ENCODE measurements at places on chromosomes 13 and 19.

DNA sequence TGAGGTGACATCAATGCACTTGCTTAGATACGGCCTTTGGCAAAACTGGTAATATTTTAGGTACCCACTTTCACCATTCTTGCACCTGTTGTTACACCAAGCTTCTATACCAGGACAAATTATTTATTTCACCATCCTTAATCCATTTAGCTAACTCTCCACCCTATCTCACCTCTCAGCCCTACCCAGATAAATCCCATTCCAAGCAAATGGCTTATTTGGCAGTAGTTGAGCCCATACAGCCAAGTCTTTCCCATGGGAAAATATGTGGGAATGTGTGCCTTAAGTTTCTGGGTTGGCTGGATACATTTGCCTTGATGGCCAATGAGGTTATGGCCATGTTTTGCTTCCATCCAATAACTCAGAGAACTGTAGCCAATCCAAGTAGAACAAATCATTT is 551.9 kb downstream of the GPC6 start:
- DNase-seq = no peak

DNA sequence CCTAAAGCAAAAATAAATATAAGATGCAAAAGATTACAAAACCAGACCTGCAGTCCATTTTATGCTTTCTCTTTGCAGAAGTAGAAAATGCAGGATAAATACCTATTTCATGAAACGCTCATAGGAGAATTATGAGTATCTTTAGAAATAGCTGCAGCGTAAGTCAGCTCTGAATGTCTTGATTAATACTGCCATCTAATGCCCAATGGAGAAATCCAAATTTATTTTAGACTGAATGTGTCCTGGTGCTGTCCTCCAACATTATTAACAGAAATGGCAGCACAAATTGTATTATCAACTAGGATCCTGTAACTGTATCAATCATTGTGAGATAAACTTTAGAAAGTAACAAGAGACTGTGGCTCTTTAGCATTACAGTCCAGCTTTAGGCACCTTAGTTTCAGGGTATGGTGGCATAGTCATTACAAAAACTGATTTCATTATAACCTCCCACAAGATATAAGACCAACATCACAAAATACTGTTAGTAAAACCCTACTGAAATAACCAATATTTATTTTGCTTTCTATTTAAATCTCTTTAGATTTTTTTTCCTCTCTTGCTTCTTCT is 162.1 kb upstream of the MIR17HG start:
- DNase-seq = no peak

DNA sequence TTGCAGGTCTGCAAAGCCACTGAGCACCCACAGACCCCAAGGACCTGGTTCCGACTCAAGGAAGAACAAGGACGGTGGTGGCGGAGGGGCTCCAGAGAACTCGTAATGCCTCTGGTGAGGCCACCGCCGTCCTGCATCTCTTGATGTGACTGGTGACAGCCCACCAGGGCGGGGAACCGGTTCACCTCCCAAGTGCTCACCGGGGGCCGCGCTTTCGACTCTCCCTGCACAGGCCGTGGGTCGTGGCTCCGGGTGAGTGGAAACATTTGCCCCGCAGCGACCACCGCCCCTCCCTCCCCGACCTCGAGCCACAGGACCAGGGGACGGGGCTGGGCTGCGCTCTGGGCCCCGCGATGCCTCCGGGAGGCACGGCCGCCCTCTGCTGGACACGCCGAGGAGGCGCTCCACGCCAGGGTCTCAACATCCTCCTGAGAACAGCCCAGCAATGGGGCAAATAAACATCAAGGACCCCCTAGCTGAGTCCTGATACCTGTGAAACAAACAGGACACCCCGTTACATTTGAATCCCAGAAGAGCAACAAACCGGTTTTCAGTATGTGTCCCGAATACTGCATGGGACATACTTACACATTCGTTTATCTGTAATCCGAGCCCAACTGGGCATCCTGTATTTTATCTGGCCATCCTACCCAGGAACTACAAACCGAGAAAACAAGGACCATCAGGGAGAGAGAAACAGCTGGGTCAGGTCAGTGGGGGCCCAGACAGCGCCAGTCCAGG is 3.9 kb upstream of the PLPP2 start:
- DNase-seq = no peak

DNA sequence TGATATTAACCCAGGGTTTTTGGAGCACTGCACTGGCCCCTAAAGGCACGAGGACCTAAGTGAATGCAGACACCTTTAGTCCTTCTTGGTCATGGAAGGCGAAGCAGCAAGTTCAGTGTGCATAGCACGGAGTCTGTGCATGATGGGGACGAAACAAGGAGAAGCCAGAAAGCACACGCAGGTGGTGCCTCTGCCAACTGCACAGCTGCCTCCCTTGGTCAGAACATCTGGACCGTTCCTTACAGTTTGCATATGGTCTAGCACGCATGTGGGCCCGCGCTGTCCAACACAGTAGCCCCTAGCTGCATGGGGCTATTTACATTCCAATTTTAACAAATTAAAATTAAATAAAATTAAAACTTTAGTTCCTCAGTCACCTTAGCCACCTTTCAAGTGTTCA is 44.0 kb downstream of the FLT3 start:
- DNase-seq = no peak

GRCh38 chr13:73765651-73766384 is 368.4 kb downstream of the KLF12 start:
- DNase-seq = no peak

DNA sequence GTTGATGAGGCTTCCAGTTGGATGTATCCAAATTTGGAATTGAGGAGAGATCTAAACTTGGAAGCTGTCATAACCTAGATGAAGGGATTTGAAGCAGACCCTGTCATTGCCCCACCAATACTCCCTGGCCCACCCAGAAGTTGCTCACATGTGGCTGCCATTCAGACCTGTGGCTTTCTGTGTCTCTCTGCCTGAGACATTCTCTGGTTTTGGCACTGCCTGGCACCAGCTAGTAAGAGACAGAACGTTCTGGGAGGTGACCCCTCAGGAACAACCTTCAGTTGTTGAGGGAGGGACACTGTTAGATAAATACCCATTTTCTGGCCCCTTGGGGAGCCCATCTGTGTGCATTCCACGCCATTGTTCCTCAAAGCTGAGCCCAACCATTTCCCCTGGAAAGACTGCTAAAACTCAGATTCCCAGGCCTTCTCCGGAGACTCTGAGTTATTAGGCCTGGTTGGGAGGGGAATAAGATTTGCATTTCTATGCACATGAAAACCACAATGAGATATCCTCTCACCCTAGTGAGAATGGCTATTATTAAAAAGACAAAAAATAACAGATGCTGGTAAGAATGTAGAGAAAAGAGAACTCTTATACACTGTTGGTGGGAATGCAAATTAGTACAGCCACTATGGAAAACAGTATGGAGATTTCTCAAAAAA is 290.4 kb downstream of the TSHZ3 start:
- DNase-seq = no peak

DNA sequence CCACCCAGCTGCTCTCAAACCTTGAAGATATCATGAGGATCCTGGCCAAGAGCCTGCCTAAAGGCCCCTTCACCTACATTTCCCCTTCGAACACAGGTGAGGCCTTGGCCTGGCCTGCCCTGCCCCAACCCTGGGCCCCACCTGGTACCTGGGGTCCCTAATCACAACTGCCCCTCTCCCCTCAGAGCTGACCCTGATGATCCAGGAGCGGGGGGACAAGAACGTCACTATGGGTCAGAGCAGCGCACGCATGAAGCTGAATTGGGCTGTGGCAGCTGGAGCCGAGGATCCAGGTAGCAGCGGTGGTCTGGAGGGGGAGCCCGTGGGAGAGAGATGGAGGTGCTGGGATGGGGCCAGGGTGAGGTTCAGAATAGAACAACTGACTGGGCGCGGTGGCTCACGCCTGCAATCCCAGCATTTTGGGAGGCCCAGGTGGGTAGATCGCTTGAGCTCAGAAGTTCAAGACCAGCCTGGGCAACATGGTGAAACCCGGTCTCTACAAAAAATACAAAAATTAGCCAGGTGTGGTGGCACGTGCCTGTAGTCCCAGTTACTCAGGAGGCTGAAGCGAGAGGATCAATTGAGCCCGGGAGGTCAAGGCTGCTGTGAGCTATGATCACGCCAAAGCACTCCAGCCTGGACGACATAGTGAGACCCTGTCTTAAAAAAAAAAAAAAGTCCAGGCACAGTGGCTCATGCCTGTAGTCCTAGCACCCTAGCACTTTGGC is 17.5 kb downstream of the DDX39A start:
- no peak for DNase-seq

DNA sequence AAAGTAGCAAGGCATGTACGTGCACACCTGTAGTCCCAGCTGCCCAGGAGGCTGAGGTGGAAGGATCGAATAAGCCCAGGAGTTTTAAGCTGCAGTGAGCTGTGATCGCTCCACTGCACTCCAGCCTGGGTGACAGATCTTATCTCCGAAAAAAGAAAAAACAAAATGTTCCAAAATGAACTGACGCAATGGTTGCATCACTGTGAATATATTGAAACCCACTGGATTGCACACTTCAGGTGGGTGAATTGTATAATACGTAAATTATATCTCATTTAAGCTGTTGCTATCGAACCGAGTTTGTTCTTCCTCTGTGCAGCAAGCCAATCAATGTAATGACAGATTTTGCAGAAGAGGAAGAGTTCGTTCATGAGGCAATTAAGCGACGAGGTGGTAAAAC is 1.6 kb upstream of the CASP14 start:
- no peak for DNase-seq

- DNase-seq = no peak
These were observed 2.9 kb downstream of the CD37 start for GRCh38 chr19:49338023-49338677.

GRCh38 chr13:86269511-86269910 is 470.3 kb upstream of the SLITRK6 start:
- peak; percentile 20 for DNase-seq

DNA sequence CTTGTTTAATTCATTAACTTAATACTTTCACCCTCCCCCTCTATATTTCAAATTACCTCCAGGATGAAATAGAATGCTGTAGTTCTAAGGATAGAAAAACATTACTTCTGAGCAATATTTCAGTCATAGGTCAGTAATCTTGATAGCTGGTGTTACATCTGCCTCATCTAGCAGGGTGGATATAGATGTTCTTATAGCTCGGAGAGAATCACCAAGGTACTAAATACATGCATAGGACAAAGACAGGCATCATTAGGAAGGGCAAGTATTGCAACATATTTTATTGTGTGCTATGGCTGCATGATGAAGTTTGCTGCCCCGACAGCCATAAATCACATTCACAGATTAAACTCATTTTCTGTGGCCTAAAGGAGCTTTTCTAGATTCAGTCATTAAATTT is 601.0 kb downstream of the FGF9 start:
- no peak for DNase-seq

DNA sequence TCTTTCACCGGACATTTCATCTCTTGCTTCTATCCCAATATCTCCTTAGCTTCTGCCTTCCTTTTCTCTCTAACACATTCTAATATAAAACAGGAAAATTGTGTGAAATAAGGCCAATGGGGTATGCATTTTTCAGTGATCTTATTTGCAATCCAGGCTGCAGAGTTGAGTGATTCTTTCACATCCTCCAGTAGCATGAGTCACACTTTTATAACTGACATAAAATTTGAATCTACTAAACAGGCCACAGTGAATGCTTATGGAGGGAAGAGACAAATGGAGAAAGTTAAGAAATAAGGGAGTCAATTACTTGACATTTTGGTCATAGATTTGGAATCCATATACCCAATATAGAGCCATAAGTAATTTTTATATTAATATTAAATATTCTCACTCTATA is 1037.0 kb upstream of the SPRY2 start:
- no peak for DNase-seq

DNA sequence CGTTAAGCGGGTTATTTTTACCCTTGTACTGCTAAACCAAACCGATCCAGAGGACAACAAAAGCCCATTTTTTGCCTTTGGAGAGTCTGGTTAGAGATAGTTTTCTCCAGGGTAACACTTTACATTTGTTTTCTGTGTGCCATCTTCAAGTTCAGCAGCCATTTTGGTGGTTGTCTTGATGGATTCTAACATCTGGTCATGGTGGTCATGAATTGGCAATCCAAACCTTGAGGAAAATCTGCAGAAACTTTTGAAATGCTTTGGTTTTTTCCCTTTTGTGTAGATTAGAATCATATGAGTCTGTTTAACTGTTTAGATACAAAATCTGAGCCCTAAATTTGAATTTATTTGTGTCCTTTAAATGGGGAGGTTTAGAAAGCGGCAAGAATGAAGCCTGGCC is 16.6 kb downstream of the HNRNPM start:
- DNase-seq = no peak
